ENCODE measurements at places on chromosomes 2 and 18.

DNA sequence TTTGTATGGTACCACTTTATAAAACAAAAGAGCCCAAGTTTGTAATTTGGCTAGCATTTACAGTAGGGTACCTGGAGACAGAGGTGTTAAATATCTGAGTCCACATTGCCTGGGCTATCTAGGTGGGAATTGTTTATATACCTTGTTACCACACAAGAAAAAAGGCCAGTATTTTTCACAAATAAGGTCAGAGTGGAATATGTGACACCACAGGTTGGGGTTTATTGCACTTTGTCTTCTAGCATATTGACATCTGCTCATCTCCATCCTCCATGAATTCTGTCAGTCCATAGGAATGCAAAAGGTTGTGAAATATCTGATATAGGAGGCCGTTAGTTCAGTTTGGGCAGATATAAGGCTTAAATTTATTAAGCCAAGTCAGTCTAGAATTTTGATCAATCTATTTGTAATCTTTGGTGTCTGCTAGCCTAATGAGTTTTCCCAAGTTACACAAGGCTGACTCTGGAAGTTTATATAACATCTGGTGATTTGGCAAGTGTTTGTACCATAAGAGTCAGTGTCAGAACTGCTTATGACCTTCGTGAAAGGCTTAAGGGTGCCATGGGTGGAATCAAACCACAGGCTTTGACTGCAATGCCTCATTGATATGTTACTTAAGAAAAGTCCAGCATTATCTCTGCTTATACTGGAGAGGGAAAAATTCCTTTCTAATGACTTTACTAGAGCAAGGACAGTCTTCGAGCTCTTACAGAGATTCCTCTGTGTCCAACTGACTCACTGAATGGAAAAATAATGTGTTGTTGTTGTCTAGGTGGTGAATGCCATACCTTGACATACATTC is 11.3 kb upstream of the DPP4 start:
- DNase-seq: no peak

GRCh38 chr2:27664154-27664574 is 475 bp downstream of the SLC4A1AP start:
- no peak for DNase-seq

GRCh38 chr2:45833968-45834344 is 182.5 kb downstream of the PRKCE start:
- no peak for DNase-seq

DNA sequence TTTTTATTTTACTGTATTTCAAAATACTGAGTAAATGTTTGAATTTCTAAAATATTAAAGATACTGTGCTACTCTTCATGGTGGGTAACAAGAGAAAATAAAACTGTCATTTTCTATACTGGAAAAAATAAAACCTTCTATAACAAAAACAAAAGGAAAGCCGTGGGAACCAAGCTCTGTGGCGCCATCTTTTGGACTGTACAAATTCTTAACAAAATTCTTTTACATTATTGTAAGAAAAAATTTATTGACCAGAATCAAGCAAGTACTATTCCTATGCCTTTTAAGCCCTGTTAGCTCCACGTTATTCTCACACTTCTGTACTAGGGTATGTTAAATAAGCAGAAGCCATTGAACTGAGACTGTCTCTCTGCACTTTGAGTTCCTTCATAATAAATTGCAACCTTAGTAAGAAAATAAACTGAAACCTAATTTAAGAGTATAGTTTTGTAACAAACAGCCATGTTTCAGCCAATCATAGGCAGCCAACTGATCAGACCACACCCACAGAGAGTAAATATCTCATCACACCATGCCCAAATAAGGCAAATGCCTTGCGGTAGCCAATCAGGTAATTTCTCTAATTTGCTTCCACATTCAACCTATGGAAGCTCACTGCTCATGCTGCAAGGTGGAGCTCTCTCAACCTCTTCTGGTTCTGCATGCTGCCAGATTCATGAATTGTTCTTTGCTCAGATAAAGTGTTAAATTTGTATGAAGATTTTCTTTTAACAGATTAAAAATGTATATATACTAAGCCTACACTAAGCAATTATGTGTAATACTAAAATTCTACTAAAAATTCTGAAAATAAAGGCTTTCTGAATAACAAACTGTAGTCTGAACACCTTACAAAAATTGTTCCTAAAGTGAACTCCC is 42.2 kb downstream of the HIBCH start:
- no peak for DNase-seq

- no peak for DNase-seq
Measured at GRCh38 chr2:150228936-150229335, 258.5 kb downstream of the RND3 start.

DNA sequence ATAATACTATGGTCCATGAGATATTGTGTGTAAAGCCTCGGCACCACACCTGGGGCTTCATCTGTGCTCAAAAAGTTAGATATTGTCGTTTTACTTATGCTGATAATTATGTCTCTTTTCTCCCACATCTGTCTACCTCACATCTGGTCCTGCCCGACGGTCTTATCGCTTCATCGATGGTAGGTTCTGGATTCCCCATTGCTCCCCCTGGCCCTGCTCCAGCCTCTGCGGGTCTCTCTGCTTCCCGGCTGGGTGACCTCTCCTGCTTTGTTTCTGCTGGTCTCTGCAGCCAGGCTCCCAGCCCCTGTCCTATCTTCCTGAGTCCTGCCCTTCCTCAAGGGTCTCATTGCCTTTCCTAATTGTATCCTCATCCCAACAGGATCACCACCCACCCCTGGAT is 294.2 kb downstream of the NDUFA10 start:
- no peak for DNase-seq

DNA sequence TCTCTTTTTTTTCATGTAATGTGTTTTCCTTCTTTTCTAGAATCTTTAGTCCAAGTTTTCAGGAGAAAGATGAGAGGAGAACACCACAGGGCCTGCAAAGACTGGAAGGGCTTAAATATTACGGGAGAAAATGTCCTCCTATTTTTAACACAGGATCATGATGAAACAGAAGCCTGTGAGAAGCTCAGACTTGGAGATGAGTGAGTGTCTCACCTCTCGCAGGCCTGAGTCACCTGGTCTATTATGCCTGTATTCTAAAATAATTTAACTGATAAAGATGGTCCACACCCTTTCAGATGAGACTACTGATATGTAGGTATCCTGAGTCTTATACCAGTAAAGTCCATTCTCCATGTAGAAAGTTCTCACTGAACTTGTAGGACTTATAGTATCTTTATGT is 143.2 kb downstream of the EPHA4 start:
- no peak for DNase-seq

Measured in activated naive CD4-positive, alpha-beta T cell (primary cell).